Ovary (tissue), 10 donors: ENCODE measurements at places on chromosomes 16 and 17. TPM values are rescaled to one million over a fixed set of nuclear protein-coding genes. Genes with fewer than 3 reads are reported as not detected.
A peak's percentile ranks its signal among the peaks of the same experiment; 100 is the strongest.

DNA sequence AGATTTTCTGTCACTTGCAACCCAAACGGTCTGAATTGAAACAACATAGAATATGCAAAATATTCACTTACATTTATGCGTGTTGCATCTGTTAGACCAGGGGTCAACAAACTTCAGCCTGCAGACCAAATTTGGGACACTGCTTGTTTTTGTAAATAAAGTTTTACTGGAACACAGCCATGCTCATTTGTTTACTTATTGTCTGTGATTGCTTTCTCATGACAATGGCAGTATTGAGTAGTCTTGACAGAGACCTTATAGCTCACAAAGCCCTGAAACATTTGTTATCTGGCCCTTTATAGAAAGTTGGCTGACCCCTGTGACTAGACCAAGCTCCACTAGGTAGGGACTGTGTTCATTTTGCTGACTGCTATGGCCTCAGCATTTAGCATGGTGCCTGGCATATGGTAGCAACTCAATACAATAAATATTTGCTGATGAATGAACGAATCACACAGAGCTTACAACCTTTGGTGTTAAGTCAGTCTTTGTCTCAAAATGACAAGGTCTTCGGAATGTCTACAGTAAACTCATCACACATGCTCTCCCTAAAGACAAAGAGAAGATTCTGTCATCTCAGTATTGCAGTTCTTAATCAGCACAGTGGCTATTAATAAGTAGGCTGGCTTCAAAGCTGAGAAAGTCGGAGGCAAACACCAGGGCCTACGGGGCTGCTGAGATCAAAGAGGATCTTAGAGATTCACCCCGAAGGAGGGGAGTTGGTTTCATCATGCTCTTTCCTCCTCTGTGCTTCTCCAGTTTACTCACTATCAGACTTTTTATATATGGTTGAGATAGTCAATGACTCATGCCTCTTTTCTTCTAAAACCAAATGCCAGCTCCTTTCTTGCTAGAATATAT, 95.2 kb upstream of the AXIN2 start:
- DNase-seq, result no peak

NPW gene
- total RNA-seq, result not detected

- DNase-seq, result no peak
Observed at GRCh38 chr17:73872816-73873215, 228.6 kb upstream of the SDK2 start.

NPIPA8 gene
- total RNA-seq, result 0.28 TPM

DNA sequence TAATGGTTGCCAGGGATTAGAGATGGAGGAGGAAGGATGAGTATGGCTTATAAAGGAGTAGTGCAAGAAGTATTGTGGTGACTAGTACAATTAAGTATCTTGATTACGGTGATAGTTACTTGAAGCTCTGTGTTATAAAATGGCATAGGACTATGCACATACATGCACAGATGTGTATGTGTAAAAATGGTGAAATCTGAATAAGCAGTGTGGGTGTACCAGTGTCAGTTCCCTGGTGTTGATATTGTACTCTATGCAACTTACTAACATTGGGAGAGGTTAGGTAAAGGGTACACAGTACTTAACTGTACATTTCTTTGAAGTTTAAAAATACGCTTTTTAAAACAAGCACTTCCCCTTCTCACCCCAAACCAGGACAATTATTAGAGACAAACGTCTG, 48.5 kb downstream of the NSRP1 start:
- no peak for DNase-seq

DNA sequence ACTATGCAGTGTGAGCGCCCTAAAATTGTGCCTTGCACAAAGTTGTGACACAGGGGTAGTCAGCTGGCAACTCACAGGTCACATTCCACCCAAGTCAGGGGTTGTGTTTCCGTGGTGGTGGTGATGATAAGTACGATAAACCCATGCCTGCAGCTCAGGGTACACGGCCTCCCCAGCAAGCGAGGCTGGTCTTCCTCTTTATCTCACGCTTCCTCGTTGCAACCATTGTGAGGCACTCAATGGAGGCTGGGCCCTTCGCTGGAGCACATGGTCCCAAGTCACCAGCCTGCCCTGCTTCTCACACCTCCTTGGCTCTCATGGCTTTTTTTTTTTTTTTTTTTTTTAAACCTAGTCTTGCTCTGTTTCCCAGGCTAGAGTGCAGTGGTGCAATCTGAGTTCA, 307.5 kb downstream of the CPPED1 start:
- DNase-seq, result no peak

DNA sequence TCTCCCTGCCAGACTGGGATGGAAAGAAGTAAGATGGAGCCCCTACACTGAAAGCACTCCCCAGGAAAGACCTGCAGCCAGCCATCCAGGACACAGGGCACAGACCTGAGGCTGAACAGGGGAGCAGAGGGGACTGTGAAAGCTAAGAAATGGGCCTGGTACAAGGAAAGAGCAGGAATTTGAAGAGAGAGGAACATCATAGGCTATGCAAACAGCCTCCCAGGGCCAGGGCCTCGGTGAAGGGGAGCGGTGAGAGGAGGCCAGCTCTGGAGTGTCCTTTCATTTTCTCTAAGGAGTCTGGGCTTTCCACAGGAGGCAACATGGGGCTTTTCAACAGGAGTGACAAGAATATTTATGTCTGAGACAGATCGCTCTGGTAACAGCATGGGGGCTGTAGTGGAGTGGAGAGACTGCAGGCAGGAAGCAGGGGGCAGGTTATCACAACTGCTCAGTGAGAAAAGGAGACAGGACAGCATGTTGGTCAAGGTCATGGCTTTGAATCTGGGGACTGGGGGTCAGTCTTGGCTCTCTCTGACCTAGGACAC, 50.1 kb downstream of the TOM1L2 start:
- DNase-seq, result no peak

MGAT5B gene
- 3.6 TPM for total RNA-seq

GRCh38 chr17:18190628-18191235, 7.1 kb downstream of the ALKBH5 start:
- DNase-seq, result no peak

DNA sequence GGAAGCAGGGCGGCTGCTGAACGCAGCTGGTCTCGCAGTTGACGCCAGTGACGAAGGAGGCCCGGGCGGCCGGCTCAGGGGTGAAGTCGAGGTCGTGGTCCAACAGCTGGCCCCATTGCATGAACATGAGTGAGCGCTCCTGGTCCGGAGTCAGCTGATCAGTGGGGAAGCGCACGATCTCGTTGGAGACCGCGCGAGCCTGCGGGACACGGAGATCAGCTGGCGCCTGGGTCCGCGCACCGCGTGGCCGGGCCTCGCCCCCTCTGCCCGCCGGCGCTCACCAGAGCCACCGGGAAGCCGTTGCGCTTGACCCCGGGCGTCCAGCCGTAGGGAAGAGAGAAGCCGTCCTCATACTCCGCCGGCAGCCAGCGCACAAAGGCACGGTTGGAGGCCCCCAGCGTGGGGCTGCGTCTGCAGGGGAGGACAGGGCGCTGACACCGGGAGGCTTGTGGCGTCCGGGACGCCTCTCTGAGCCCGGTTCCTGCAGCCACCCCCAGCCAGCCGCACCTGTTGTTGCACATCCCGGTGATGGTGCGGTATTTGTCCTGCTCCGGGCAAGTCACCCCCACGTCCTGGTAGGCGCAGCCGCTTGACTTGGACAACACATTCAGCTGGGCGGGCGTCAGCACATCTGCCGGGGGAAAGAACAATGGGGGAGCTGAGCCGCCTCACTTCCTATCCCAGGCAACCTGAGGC, 1.6 kb downstream of the MPO start:
- peak; percentile 17 for DNase-seq

CCL1 gene
- total RNA-seq, result not detected

DNA sequence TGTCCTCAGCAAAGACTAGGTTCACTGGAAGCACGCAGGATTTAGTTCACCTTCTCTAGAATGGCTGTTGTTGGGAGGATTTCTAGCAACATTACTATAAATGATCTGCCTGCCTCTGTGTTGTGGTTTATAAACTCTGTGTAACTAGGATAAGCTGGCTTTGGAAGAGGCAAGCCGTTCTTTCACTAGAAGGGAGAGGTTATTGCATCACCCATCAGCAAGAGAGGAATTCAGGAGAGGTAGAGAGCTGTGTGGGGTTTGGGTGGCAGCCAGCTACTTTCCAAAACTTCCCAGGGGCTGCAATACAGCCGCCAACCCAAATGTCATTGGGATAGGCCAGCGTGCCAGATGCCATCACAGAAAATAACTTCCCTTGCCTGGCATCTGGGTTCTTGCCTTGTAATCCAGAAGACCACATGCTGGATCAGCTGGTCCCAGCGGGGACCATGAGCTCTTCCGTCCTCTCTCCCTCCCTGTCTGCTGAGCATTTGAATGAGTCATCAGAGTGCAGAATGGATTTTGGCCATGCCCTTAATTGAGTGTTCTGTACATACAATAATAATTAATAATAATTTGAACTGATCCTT, 95.7 kb upstream of the RBFOX1 start:
- DNase-seq, result no peak

- no peak for DNase-seq
Observed at GRCh38 chr17:29687596-29687995, 64.9 kb upstream of the CORO6 start.

DNA sequence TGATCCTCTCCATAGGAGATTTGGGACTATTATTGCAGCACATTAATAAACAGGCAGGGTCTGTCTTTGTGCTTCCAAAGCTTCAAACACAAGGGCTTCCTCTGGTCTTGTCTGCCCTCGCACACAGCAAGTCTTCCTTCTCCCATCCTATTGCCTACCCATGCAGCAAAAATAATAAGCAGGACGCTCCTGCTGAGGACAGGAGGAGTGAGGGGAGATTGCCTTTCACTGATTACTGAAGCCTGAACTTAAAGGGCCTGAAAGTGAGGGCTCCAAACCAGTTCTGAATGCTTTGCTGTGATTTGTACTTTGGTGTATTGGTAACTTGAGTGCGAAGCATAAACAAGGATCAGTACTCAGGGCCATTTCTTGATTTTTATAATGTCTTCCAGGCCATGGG, 197.6 kb upstream of the XYLT1 start:
- DNase-seq, result no peak

DNA sequence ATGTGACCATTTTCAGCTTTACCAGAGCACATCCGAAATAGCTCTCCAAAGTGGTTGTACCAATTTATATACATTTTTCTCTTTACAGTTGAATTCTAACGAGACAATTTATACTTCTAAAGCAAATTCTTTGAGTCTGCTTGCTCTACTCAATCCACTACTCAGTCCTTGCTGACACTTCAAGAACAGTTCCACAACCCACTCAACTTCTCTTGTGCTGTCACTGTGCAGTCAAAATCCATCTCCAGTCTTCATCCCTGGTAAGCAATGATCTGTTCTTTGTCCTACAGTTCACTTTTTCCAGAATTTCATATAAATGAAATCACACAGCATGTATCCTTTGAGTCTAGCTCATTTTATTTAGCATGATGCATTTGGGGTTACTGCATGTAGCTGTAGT, 30.6 kb downstream of the NETO2 start:
- DNase-seq, result no peak

DNA sequence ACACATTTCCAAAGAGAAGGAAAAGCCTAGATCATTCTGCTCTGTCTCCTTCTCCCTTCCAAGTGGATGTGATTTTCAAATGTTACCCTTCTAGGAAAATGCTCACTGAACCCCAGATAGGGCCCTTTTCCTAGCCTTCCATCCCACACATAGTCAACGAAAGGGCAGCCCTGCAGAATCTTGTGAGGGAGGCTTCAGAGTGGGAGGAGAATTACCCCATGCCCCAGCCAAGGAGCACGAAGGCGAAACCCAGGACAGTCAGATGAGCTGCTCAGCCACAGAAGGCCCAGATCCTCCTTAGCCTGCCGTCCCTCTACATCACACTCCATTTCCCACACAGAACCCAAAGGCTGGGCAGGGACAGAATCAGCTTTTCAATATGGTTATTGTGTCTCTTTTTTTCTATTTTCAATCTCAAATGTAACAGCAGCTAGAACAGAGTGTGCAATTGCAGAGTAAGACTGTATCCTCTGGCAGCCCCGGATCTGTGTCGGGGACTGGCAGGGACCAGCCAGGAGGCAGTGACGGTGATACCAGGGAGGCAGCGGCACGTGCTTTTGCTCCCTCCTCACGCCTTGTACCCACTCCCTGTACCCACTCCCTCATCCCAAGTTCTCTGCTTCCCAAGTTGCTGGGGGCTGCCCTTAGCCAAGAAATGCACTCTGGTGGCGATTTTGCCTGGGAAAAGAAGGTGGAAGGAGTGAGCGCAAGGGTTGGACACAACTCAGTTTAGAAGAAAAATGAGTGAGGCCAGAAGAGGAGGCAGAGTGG, 3.7 kb upstream of the SDK2 start:
- DNase-seq, result no peak

- no peak for DNase-seq
Observed at GRCh38 chr16:2005646-2006045, 4.0 kb downstream of the ZNF598 start.

GRCh38 chr17:69175625-69176456, 34.1 kb upstream of the ABCA6 start:
- no peak for DNase-seq

DNA sequence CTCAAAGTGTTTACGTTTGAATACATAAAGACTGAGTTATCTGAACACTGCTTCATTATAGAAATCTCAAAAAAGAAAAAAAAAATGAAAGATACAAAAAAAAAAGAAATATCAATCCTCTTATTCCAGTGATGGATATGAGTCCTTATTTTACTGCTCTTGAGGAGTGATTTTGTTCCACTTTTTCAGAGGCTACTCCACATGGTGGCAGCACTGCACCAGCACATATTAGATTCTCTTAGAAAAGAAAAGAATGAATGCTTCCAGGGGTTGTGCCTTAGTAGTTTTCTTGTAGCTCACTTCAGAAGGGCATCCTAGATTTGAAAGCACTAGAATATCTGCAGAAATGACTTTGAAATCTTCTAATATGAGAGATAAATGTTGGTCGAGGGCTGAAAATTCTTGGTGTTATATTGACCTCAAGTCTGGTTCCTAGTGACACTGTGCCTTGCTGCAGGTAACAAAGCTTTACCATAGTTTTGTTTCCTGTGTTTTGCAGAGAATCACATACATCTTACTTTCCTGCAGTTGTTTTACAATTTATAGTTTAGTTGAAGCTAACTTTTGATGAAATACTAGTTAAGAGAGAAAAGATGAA, 25.9 kb downstream of the AP2B1 start:
- no peak for DNase-seq
